CD8-positive, alpha-beta T cell (primary cell): ENCODE measurements at places on chromosomes 3 and 15. TPM values are rescaled to one million over a fixed set of nuclear protein-coding genes. Genes with fewer than 3 reads are reported as not detected.

The PAQR9 gene
- total RNA-seq, result not detected

The AMIGO3 gene
- total RNA-seq, result 3.5 TPM

The CHST2 gene
- total RNA-seq, result 2.7 TPM

The HRG gene
- not detected for total RNA-seq

The SLC4A7 gene
- total RNA-seq, result 19.6 TPM

The EPB42 gene
- not detected for total RNA-seq

The PLSCR2 gene
- not detected for total RNA-seq

The LTF gene
- total RNA-seq, result not detected

The ITPR1 gene
- total RNA-seq, result 57.5 TPM

The SLC28A1 gene
- total RNA-seq, result not detected

The CIDEC gene
- total RNA-seq, result not detected
